ENCODE measurements at places on chromosomes 4 and X. TPM values are rescaled to one million over a fixed set of nuclear protein-coding genes. Genes with fewer than 3 reads are reported as not detected.

Gene MAGEB10
- not detected for total RNA-seq

DNA sequence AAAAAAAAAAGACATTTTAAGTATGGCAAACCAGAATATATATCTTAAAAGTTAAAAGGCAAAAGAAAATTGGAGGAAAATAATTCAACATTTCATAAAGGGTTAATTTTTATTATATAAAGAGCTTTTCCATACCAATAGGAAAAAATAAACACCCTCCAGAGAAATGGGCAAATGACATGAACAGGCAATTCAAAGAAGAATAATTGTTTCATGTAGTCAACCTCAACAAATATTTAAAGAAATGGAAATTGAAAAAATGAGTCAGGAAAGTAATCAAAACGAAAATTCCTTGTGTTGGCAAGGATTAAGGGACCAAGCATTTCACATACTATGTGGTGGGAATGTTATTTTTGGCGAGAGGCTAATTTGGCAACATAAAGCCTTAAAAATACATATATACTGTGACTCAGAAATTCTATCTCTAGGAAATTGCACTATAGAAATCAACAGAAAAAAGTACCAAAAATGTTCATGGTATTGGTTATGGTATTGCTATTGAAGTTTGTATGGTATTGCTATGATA is 87.6 kb downstream of the HAUS3 start:
- no peak overlapping the region for H3K4me3 ChIP-seq
- H3K27me3 ChIP-seq, result no peaks in the 10 kb centered on the region
- DNase-seq, result no peak
- no peaks in the 10 kb centered on the region for H3K36me3 ChIP-seq

- peak within 1 kb of the TSS; percentile 73 for H3K27ac ChIP-seq
- H3K36me3 ChIP-seq, result no peaks in the 10 kb centered on the region
- no peaks in the 10 kb centered on the region for H3K27me3 ChIP-seq
- peak; percentile 47 for DNase-seq
Measured at GRCh38 chrX:154546354-154547244, at the start of gene G6PD. Gene G6PD, minus strand, starts transcription at chrX:154546846. Its CDS starts 691 bp downstream, at chrX:154546155.

- H3K36me3 ChIP-seq, result no peaks in the 10 kb centered on the region
- H3K27ac ChIP-seq, result no peak overlapping the region
Measured at GRCh38 chr4:3071811-3072210, 2.5 kb downstream of the HTT-AS start.

- no peaks in the 10 kb centered on the region for H3K36me3 ChIP-seq
- H3K4me3 ChIP-seq, result no peak overlapping the region
- peaks cover 4% of the 10 kb centered on the region for H3K4me1 ChIP-seq
- H3K27ac ChIP-seq, result no peak overlapping the region
- H3K27me3 ChIP-seq, result no peaks in the 10 kb centered on the region
Measured at GRCh38 chr4:182593402-182593801, 323.8 kb downstream of the DCTD start.

GRCh38 chr4:140812916-140813315 is 56.7 kb upstream of the TBC1D9 start:
- no peaks in the 10 kb centered on the region for H3K36me3 ChIP-seq
- H3K27me3 ChIP-seq, result no peaks in the 10 kb centered on the region
- no peak for DNase-seq
- no peak overlapping the region for H3K27ac ChIP-seq
- peaks cover 10% of the 10 kb centered on the region for H3K4me1 ChIP-seq
- no peak overlapping the region for H3K4me3 ChIP-seq
